ENCODE measurements at places on chromosomes 13 and 19. TPM values are rescaled to one million over a fixed set of nuclear protein-coding genes. Genes with fewer than 3 reads are reported as not detected.

DNA sequence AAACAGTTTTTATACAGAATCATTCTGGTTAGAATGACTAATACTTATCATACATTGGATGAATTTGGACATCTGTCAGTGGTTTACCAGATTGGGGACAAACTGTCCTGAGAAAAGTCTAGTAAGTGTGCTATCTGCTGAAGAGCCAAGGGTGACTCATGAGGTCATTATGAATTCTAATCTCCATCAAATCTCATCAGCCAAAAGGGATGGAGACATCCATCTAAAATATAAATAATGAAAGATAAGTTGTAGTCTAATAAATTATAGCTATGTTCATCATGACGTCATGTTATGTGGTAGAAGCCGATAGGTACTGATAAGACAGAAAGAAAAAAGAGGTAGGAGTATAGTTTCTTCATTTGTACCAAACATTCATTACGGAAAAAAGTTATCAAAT is 804.4 kb downstream of the PCDH9 start:
- H3K4me1 ChIP-seq = no peaks in the 10 kb centered on the region
- no peaks in the 10 kb centered on the region for H3K36me3 ChIP-seq
- no peak overlapping the region for H3K27ac ChIP-seq
- H3K27me3 ChIP-seq = no peaks in the 10 kb centered on the region
- DNase-seq = no peak

DNA sequence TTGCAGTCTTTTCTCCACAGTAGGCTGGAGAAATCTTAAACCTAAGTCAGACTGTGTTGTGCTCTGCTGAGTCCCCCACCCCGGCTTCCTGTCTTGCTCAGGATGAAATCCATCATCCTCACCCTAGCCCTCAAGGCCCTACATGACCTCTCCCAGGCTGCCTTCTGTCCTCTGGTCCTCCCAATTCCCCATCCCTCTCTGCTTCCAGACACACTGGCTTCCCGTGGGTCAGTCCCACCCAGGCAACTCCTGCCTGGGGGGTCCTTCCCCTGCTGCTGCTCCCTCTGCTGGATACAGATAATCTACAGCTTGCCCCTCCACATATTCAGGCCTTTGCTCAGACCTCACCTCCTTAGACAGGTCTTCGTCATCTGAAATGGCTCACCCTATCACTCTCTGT is 18.4 kb upstream of the CBY2 start:
- H3K27ac ChIP-seq = no peak overlapping the region
- no peak for DNase-seq
- H3K4me3 ChIP-seq = no peak overlapping the region
- peaks cover 4% of the 10 kb centered on the region for H3K36me3 ChIP-seq
- peaks cover 20% of the 10 kb centered on the region for H3K4me1 ChIP-seq

DNA sequence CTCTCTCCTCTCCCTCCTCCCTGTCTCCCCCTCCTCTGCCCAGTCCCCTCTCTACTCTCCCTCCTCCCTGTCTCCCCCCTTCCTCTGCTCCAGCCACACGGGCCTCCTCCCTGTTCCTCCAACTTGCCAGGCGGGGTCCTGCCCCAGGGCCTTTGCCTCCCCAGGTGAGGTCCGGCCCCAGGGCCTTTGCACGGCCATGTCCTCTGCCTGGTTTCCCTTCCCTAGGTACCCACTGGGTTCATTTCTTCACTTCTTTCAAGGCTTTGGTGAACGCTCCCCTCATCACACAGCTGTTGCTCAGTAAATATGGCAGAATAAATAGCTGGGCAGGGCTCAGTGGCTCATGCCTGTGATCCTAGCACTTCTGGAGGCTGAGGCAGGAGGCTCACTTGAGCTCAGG is 21.2 kb downstream of the MISP start:
- H3K27me3 ChIP-seq = peaks cover 6% of the 10 kb centered on the region
- no peak for DNase-seq
- no peak overlapping the region for H3K27ac ChIP-seq

The SIGLEC7 gene
- not detected for total RNA-seq

- no peak for DNase-seq
- peaks cover 8% of the 10 kb centered on the region for H3K4me1 ChIP-seq
- H3K36me3 ChIP-seq = no peaks in the 10 kb centered on the region
- H3K27me3 ChIP-seq = no peaks in the 10 kb centered on the region
- H3K4me3 ChIP-seq = no peak overlapping the region
- no peak overlapping the region for H3K27ac ChIP-seq
Measured at GRCh38 chr13:32165796-32166195, 134.2 kb downstream of the FRY start.

GRCh38 chr19:28051047-28051446 is 1161.9 kb downstream of the UQCRFS1 start:
- H3K36me3 ChIP-seq = no peaks in the 10 kb centered on the region
- peaks cover 18% of the 10 kb centered on the region for H3K4me1 ChIP-seq
- H3K4me3 ChIP-seq = no peak overlapping the region
- no peak for DNase-seq

DNA sequence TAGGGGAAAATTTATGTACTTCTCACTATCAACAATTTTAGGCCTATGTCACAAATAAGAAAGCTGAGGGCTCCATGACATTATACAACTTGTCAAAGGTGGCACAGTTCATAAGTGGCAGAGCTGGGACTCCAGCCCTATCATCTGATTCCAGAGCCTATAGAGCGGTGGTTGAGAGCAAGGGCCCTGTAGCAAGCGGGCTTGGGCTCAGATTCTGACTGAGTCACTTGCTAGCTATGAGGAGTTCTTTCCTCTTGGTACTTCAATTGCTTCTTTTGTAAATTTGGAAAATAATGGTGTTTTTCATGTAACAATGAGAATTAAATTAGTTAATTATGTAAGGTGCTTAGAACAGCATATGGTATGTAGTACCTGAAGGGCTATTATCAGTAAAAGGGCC is 28.7 kb upstream of the FAM216B start:
- no peak for DNase-seq
- no peaks in the 10 kb centered on the region for H3K36me3 ChIP-seq

DNA sequence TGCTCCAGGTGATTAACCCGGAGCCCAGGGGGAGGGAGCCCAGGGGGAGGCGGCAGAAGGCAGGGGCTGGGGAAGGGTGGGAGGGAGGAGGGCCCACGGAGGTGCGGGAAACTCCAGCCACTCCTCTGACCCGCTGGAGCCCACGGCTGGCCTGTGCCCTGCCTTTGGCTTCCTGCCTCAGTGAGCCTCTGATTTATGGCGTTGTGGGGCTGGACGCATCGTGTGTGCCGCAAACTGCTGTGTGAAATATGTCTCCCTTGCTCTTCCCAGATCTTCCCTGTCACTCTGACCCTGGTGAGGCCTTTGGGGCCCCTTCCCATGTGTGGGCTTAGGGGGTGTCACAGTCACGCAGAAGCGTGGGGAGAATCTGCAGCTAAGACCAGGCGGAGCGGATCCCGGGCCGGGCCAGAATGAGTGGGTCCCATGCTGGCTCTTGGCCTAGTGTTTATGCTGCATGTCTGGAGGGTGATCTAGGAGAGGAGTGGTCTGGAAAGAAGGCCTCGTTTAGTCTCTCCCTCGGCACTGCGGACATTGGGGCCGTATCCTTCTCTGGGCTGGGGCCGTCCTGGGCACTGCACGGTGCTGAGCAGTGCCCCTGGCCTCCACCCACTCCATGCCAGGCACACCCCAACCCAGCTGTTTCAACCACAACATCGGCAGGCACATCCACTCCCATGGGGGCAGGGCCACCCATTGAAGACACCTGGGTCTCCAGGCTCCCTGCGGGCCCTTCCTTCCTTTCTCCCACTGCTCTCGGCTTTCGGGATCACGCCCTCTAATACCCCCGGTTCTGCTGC is 123.0 kb downstream of the KDM4B start:
- H3K27me3 ChIP-seq = peaks cover 11% of the 10 kb centered on the region
- no peak overlapping the region for H3K27ac ChIP-seq
- DNase-seq = no peak
- no peaks in the 10 kb centered on the region for H3K4me1 ChIP-seq
- H3K4me3 ChIP-seq = no peak overlapping the region

GRCh38 chr13:85671336-85671735 is 127.9 kb downstream of the SLITRK6 start:
- H3K27ac ChIP-seq = no peak overlapping the region
- no peaks in the 10 kb centered on the region for H3K27me3 ChIP-seq
- H3K4me3 ChIP-seq = no peak overlapping the region
- peaks cover 5% of the 10 kb centered on the region for H3K4me1 ChIP-seq
- H3K36me3 ChIP-seq = no peaks in the 10 kb centered on the region
- no peak for DNase-seq

The POLD1 gene
- 54.4 TPM for total RNA-seq

The CEACAM8 gene
- not detected for total RNA-seq

The ZNF253 gene
- total RNA-seq = 23.3 TPM
